ENCODE measurements at places on chromosomes 1 and 21. TPM values are rescaled to one million over a fixed set of nuclear protein-coding genes. Genes with fewer than 3 reads are reported as not detected.

KCNE2 gene
- total RNA-seq, result not detected

UBL4B gene
- total RNA-seq, result not detected

GRCh38 chr1:187114792-187115191 lies 286.0 kb downstream of the PLA2G4A start:
- DNase-seq, result no peak

DNA sequence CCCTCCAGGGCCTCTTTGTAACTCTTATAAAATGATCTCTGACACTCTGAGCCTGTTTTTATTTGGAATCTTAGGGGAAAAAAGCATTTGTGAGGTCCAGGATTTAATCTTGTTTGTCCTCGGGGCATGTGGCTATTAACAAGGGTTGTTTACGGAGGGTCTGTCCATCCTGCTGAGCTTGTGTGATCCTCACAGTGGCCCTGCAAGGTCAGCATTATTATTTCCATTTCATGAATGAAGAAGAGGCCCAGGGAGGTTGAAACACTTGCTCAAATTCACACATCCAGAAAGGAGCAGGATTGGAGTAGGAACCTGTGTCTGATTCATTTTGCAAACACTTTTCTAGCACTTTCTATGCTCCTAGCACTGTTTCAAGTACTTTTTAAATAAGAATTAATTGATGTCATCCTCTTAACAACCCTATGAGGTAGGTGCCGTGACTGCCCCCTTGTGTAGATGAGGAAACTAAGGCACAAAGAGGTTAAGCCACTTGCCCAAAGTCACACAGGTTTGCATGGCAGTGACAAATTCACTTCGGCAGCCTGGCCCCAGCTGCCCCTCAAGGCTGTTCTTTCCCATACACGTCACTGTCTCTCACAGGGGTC lies 178.9 kb downstream of the MIS18A start:
- no peak for DNase-seq

DNA sequence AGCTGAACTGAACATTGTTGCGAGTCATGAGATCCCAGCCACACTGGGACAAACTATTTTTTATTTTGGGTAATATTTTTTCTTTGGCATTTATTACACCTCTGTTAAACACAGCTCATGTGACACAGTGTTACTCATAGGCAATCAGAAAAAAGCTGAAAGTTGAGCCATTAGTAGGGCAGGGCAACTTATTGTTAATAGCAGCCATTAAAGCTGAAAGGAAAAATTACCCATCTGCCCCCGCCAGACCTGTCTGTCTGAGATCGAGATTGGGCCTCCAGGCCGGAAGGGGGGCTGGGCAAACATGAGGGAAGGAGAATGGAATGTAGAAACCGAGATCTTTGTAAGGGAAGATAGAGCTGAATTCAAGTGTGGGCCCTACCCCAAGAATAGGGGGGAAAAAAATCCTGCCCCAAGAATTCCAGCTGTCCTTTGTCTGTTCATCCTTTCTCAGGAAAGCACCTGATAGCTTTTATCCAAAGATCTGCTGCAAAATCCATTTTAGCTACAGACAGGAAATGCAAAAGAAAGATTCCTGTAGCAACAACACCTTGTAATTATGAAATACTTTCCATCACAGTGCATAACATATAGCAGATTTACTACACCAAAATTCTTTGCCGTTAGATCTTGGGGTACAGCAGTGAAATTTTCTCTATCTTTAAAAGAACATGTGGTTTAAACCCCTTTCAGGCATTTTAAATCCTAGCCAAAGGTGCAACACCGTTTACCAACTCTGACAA lies 212.8 kb downstream of the PBX1 start:
- DNase-seq, result peak; percentile 3

VASH2 gene
- 0.19 TPM for total RNA-seq

DNA sequence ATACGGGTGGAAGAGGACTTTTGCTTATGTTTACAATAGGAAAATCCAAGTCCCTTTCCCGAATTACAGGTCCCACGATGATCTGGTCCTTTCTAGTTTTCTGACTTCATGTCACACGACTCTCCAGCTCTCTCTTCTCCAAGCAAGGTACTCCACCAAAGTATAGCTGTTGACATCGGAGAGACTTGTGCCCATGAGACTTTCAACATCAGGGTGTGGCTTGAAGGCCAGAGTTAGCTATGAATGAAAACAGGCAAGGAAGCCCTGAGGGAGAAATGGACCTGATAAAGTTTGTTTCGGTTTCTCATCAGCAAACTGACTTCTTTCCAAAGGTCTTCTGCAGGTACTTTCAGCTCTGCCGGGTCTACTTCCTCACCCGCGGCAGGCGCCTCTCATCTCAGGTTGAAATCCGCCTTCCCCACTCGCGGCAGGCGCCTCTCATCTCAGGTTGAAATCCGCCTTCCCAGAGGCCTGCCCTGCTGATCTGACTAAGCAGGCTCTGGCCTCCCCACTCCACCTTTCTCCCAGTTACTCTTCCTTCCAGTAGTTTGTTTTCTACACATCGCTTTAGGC lies 2.1 kb upstream of the PER3 start:
- no peak for DNase-seq

BTBD19 gene
- 7.0 TPM for total RNA-seq

CR1 gene
- not detected for total RNA-seq

DNA sequence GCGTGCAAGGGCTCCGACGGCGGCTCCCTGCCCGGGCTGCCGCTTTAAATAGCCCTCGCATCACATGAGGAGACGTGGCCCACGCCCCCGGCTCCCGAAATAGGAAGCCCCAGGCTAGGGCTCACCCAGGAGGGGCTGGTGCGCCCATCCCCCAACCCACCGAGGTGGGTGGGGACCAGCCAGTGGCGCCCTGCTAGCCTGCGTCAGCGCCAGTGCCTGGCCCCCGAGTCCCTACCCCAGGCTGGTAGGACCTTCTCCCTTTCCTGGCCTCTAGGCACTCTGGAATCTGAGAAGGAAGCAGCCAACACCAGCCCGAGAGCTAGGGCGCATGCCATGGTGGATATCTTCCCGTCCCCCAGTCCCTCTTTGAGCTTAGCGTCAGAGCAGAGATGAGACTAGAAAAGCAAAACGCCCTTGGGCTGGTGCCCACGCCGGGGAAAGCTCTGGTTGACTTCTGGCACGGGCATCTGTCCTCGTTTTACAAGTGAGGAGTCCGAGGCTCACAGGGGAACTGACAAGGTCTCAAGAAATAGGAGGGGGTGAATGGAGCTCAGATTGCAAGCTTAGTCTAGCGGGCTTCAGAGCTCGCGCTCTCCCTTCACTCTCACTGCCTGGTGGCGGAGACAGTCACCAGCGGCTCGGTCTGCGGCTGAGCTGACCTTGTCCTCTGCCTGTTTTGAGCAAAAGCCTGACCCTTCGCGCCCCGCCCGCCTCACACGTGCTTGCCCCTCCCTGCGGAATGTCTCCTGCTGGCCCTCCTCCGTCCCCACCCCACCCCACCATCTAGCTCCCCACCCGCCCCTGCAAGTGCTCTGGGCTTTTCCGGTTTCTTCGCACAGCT lies at the start of gene FABP3:
Gene FABP3 (minus strand): TSS at position 21 of the 841 bp plus-strand sequence. CDS start 62 bp downstream, outside the sequence.
- DNase-seq, result peak; percentile 50

FCRL1 gene
- total RNA-seq, result not detected

AGMAT gene
- 1.2 TPM for total RNA-seq

All from dermis blood vessel endothelial cell (primary cell).